ENCODE measurements at places on chromosomes 4 and X. TPM values are rescaled to one million over a fixed set of nuclear protein-coding genes. Genes with fewer than 3 reads are reported as not detected.

The ASB9 gene
- total RNA-seq, result not detected

The TRPC3 gene
- 0.26 TPM for total RNA-seq

The NHSL2 gene
- not detected for total RNA-seq

The C4orf54 gene
- under 0.01 TPM for total RNA-seq

GRCh38 chrX:148774276-148774675 is 273.9 kb downstream of the AFF2 start:
- no peak for DNase-seq

- no peak for DNase-seq
These were observed 408.1 kb upstream of the GALNT7 start for GRCh38 chr4:172760512-172760911.

GRCh38 chr4:80215449-80216052 is 18.2 kb downstream of the PRDM8 start:
- DNase-seq, result peak; percentile 60

- DNase-seq, result no peak
These were observed 16.0 kb downstream of the ANXA3 start for GRCh38 chr4:78567500-78568060.

GRCh38 chr4:150569384-150569987 is 12.5 kb upstream of the MAB21L2 start:
- DNase-seq, result no peak

All from bronchial epithelial cell (primary cell).